ENCODE measurements at places on chromosomes 3 and 15.

DNA sequence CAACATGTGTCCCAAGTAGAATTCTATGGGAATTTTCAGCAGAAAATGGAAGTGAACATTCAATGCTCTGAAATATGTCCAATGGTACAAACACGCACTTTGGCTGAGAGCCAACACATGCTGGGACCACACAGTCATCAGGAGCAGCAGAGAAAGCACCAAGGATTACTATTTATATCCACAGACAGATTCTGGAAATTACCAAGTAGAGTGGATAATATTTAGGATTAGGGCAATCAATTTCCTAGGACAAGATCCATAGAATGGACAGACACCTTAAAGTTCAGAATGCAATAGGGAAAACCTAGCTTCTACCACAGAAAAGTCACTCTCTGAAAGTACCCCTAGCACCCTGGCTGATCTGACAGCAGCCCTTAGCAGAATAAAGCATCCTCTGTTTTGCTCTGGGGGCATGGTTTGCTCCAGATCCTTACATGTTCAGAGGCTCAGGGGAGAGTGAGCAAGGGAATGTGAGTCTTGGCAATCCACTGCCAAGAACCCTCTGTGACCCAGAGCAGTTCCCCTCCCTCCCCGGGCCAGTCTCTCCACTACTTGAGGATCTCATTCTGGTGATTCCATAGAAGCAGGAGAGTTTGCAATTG lies 206.0 kb upstream of the WNT5A start:
- no peak for DNase-seq

DNA sequence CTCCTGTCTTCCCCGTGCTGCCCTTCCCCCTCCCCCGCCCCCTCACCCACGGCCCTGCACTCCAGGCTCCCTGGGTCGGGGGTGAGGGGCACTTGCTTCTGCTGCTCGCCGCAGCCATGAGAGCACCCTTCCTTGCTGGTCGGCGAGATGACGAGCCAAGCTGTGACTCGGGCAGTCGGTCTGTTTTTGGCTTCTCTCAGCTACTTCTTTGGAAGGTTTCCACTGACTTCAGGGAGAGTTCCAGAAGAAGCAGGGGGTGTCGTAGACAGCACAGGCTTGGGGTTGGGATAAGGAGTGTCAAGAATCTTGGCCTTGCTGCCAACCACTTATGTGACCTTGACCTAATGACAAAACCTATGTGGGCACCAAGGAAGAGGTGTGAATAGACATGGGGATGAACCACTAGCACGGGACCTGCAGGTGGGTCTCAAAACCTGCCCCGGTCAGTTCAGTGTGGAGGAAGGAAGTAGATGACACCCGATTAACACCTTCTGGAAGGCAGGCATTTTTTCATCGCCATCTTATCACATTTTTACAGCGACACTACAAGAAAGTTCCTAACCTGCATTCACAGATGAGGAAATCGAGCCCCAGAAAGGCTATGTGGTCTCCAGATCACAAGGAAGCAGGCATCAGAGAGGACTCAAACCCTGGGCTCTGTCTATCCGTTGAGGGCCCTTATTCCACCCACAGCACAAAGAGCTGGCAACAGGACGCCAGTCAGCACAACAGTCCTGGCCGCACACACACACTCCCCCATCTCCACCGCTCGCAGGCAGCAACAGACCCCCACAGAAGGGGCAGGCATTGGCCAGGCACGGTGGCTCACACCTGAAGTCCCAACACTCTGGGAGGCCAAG lies 120.9 kb downstream of the LIPC start:
- no peak for DNase-seq

- no peak for DNase-seq
These were observed 1.9 kb downstream of the RAF1 start for GRCh38 chr3:12661926-12662592.

GRCh38 chr3:124504332-124505059 lies 225.8 kb upstream of the UMPS start:
- DNase-seq = no peak

DNA sequence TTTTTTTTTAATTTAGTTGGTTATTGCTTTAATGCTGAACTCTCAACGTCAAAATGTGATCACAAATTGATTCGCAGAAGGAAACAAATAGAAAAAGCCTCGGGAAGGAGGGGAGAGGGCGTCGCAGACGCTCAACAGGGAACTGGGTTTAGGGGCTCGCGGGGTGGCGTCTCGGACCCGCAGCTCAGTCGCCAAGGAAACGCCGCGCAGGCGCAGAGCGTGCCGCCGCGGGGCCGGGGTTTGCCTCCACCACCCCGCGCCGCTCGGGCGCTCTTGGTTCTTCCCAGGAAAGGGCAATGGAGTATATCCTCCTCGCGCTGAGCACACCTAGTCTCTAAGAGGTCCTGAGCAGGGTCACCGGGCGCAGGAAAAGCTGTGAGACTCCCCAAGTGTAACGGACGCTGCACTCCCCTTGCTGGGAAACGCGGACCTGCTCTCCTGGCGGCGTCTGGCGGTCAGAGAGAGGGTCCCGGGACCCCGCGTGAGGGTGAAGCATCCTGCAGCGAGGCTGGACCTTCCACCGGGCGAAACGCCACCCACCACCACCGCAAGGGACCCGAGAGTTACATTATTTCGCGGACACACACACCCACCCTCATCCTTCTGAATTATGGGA lies 753 bp downstream of the PLCH1 start:
- peak; percentile 30 for DNase-seq

GRCh38 chr3:38622336-38622735 lies 27.2 kb downstream of the SCN5A start:
- DNase-seq = no peak
